ENCODE measurements at places on chromosomes 6 and 20. TPM values are rescaled to one million over a fixed set of nuclear protein-coding genes. Genes with fewer than 3 reads are reported as not detected.

IL17A gene
- not detected for total RNA-seq

DLK2 gene
- total RNA-seq, result 0.60 TPM

LAMA4 gene
- total RNA-seq, result 842 TPM

CD24 gene
- 21.6 TPM for total RNA-seq

CASS4 gene
- total RNA-seq, result 0.05 TPM

RAD21L1 gene
- total RNA-seq, result not detected

SLC17A2 gene
- total RNA-seq, result not detected

PNLDC1 gene
- total RNA-seq, result 0.51 TPM

POU5F1 gene
- 0.68 TPM for total RNA-seq

DDX43 gene
- total RNA-seq, result 1.7 TPM

EEF1A2 gene
- 5.0 TPM for total RNA-seq

SOX18 gene
- 123 TPM for total RNA-seq

GRM1 gene
- total RNA-seq, result not detected

LCA5 gene
- 4.9 TPM for total RNA-seq

SNAP91 gene
- 0.51 TPM for total RNA-seq

PROKR2 gene
- total RNA-seq, result not detected

All from dermis blood vessel endothelial cell (primary cell).